ENCODE measurements at places on chromosomes 2 and 18. TPM values are rescaled to one million over a fixed set of nuclear protein-coding genes. Genes with fewer than 3 reads are reported as not detected.

The DNAH6 gene
- 0.17 TPM for total RNA-seq

The ADAM17 gene
- total RNA-seq, result 47.3 TPM

The DSC2 gene
- 0.09 TPM for total RNA-seq

The C2orf78 gene
- not detected for total RNA-seq

The FOXI3 gene
- total RNA-seq, result not detected

The GRHL1 gene
- total RNA-seq, result 0.52 TPM

The ITGA4 gene
- 84.8 TPM for total RNA-seq

The RESP18 gene
- total RNA-seq, result not detected

The BMP10 gene
- not detected for total RNA-seq

The BOLL gene
- not detected for total RNA-seq

The MOB4 gene
- total RNA-seq, result 18.9 TPM

The CIDEA gene
- total RNA-seq, result 0.63 TPM

The TP53I3 gene
- 99.1 TPM for total RNA-seq

The SNORC gene
- 0.79 TPM for total RNA-seq

The SULT1C2 gene
- under 0.01 TPM for total RNA-seq

The RND3 gene
- total RNA-seq, result 557 TPM

The ADCYAP1 gene
- not detected for total RNA-seq

The ARHGEF33 gene
- 0.43 TPM for total RNA-seq

The TTR gene
- total RNA-seq, result not detected

The DRC1 gene
- under 0.01 TPM for total RNA-seq

The GALNT5 gene
- 30.1 TPM for total RNA-seq

The EHBP1 gene
- 184 TPM for total RNA-seq

The CASP10 gene
- 4.7 TPM for total RNA-seq

All from bronchial smooth muscle cell (primary cell).